ENCODE measurements at places on chromosomes 7 and 10. TPM values are rescaled to one million over a fixed set of nuclear protein-coding genes. Genes with fewer than 3 reads are reported as not detected.

DNA sequence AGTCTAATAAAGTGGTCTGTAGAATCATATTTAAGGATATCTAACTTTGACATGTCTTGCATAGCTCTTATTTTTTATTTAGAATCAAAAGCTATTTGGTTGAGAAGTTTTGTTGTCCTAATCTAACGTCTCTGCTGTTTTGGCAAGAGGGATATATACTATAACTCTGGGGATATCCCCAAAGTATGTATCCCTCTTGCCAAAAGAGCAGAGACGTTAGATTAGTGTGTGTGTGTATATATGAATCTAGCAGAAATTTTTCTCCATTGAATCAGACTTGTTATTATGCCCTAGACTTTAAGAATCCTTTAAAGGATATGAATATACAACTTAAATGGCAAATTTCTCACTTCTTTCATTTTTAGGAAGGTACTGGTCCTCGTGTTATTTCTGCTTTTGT is 9.6 kb downstream of the SMC3 start:
- DNase-seq = no peak

Gene CTNNA3
- 0.79 TPM for total RNA-seq

GRCh38 chr7:2241580-2242540 is at the start of the genes MRM2 and NUDT1:
Gene MRM2, minus strand, starts transcription at chr7:2242205. Its CDS starts 36 bp downstream, at chr7:2242169.
Gene NUDT1, plus strand, starts transcription at chr7:2242226. Its CDS starts 2,349 bp downstream, at chr7:2244575.
- DNase-seq = no peak

DNA sequence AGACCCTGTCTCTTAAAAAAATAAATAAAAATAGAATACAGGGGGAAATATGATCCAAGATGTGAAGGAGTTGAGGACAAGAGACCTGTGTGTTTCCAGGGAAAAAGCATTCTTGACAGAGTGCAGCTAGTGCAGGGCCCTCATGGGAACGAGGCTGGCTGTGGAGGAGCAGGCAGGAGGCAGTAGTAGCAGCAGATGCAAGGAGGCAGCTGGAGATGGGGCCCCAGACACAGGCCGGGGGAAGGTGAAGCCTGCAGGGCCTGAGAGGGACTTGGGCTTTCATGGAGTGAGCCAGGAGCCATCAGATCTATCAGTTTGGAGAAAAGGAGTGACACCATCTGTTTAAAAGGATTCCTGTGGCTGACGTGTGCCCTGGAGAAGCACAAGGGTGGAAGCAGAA is 71.4 kb upstream of the ZNF438 start:
- DNase-seq = no peak
